ENCODE measurements at places on chromosomes 7 and 10. TPM values are rescaled to one million over a fixed set of nuclear protein-coding genes. Genes with fewer than 3 reads are reported as not detected.

- no peak for DNase-seq
These were observed 40.0 kb upstream of the EIF4H start for GRCh38 chr7:74134117-74134620.

- no peak for DNase-seq
These were observed 178.6 kb upstream of the GALNT17 start for GRCh38 chr7:70953331-70953741.

- DNase-seq = no peak
These were observed 563.2 kb downstream of the DNAJB6 start for GRCh38 chr7:157900011-157900410.

- no peak for DNase-seq
These were observed 19.2 kb downstream of the TMEM273 start for GRCh38 chr10:49168831-49169500.

DNA sequence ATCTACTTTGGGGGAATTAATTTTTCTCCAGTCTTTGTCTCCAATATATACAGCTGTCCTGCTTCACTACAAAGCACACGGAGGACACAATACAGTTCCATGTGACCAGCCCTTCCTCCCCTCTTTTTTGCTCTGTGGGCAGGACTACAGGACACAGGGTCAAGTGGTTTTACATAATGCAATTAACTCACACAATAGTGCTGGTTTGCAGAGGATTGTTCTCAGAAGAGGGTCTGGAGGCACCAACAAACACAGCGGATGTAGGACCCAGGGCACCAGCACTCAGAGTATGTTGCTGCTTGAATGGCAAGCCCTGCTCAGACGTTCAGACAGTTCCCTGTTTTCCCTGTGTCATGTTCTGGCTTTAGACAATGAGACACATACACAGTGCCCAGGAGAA is 52.0 kb upstream of the NPTX2 start:
- DNase-seq = no peak

The CYP17A1 gene
- polyA plus RNA-seq = not detected

The LRGUK gene
- 0.21 TPM for polyA plus RNA-seq
